ENCODE measurements at places on chromosomes 12 and 14.
A peak's percentile ranks its signal among the peaks of the same experiment; 100 is the strongest.

- H3K4me1 ChIP-seq, result no peaks in the 10 kb centered on the region
- H3K27me3 ChIP-seq, result no peaks in the 10 kb centered on the region
- DNase-seq, result no peak
- H3K4me3 ChIP-seq, result no peak overlapping the region
Measured at GRCh38 chr14:105383083-105383730, 15.1 kb upstream of the TEX22 start.

GRCh38 chr14:47220096-47220495 is 455.3 kb downstream of the MDGA2 start:
- H3K27me3 ChIP-seq, result no peaks in the 10 kb centered on the region
- H3K36me3 ChIP-seq, result no peaks in the 10 kb centered on the region
- no peak overlapping the region for H3K27ac ChIP-seq
- no peak overlapping the region for H3K4me3 ChIP-seq
- no peaks in the 10 kb centered on the region for H3K4me1 ChIP-seq
- DNase-seq, result no peak

DNA sequence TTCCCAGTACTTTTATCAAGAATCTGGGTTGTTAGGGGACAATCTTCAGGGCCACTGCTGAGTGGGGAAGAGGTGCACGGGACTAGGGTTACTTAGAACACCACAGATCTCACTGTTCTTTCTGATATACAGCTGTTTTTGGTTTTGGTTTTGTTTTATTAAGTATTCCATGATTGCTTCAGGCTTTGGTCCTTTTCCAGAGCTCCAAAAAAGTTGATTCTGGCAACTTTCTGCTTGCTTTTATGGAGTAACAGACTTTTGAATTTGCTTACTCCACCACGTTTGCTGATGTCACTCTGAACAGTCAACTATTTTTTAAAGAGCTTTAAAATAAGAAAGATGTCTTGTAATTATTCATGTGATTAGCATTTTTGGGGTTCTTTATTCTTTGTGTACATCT is 368.1 kb upstream of the FOXG1 start:
- no peak overlapping the region for H3K4me3 ChIP-seq
- H3K27ac ChIP-seq, result no peak overlapping the region
- H3K27me3 ChIP-seq, result no peaks in the 10 kb centered on the region

DNA sequence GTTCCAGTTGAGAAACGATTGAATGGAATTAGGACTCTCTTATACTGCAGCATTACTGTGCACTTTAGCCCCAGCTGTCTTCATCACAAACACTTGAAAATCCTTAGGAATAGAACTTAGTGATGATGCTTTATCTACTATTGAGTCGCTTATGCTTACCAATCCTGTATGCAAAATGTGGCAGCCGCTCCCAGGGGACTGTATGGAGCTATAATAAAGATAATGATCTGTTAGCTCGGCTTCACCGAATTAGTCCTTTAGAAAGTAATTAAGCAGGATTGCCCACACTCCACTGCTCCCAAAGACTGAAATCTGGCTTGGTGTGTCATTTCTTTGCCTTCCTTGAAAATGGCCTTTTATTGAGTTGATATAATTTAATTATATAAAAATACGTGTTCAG is 10.6 kb downstream of the EML1 start:
- H3K4me1 ChIP-seq, result no peaks in the 10 kb centered on the region
- no peak overlapping the region for H3K27ac ChIP-seq
- no peak overlapping the region for H3K4me3 ChIP-seq
- peaks cover 15% of the 10 kb centered on the region for H3K27me3 ChIP-seq
- no peak for DNase-seq

DNA sequence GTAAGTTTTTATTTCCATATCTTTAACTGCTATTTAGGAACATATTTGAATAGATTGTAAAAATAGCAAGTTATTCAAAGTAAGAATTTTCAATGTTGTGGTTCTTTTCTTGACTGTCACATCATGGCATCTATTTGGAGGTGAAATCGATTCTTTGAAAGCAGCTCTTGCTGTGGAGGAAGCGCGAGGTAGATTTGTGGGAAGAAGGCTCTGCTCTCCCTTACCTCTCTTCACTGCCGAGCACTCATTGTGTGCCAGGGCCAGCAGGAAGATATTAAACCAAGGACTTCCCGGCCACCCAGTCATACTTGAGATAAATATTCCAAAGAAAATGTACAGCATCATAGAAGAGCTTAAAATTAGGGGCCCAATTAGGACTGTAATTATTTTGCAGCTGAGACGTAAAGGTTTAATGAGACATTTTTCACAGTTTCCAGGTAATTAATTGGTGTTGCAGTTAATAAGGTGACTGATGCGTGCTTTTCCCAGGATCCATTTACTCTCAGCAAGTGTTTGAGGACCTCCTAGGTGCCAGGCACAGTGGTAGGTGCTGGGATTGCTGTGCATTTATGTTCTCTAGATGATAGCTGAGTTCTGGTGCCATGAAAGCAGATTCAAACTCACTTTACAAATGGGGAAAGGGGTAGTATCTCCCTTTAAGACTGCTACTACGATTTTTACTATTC is 89.2 kb upstream of the DYNC1H1 start:
- peak overlapping the region; percentile 98 for H3K27ac ChIP-seq
- DNase-seq, result no peak
- no peaks in the 10 kb centered on the region for H3K27me3 ChIP-seq
- H3K36me3 ChIP-seq, result peaks cover 11% of the 10 kb centered on the region
- H3K4me3 ChIP-seq, result peak overlapping the region; percentile 51

DNA sequence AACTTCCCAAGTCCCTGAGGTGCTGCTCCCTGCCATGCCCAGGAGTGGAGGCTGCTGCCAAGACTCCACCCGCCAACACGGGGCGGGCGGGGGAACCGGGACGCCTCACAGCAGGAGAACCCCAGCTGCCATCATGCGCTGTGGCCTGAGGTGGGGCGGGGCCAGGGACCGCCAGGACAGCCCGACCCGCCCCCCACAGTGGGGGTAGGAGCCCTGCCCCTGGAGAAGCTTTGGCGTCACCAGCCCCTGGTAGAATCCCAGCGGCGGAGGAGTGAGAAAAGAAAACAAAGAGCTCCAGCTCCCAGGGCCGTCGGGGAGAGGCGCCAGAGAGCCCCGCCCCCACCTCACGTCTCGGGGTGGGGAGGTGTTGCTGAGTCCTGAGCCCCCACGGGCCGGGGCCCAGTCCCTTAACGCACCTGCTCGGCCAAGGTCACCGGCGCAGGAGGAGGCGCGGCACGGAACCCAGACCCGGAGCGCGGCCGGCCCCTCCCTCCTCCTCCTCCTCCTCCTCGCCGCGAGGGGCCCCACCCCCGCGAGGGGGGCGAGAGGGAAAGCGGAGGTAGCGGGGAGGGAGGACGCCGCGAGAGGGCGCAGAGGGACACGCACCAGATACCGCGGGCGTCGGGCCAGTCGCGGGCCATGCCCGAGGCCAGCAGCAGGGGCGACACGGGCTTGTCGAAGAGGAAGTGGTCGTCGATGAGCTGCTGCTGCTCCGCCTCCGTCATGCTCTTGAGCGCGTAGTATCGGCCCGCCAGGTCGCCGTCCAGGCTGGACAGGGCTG is 1.8 kb downstream of the CKB start:
- H3K36me3 ChIP-seq, result no peaks in the 10 kb centered on the region
- peak overlapping the region; percentile 70 for H3K4me3 ChIP-seq
- peak; percentile 73 for DNase-seq
- H3K27me3 ChIP-seq, result peaks cover 6% of the 10 kb centered on the region
